A172 (cell line): ENCODE measurements at places on chromosomes 7 and 10. TPM values are rescaled to one million over a fixed set of nuclear protein-coding genes. Genes with fewer than 3 reads are reported as not detected.

GRCh38 chr10:12235116-12235694, 39.2 kb downstream of the CDC123 start:
- no peak for DNase-seq

DNA sequence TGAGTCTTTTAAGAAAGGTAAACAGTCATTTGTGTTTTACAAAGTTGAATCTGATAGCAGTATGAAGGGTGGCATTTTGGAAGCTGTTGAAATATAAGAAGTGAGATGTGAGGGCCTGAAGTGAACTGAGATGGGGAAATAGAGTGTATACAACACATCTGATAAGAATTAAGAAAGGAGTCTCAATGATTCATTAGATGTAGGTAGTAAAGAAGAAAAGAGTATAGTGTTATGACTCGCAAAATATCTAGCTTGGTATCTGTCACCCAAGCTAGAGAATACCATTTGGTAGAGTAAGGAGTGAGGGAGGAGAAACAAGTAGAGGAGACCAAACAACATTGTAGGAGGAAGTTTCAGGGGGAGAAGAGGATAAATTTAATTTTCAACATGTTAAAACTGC, 5.3 kb downstream of the PTPN12 start:
- DNase-seq: no peak

DNA sequence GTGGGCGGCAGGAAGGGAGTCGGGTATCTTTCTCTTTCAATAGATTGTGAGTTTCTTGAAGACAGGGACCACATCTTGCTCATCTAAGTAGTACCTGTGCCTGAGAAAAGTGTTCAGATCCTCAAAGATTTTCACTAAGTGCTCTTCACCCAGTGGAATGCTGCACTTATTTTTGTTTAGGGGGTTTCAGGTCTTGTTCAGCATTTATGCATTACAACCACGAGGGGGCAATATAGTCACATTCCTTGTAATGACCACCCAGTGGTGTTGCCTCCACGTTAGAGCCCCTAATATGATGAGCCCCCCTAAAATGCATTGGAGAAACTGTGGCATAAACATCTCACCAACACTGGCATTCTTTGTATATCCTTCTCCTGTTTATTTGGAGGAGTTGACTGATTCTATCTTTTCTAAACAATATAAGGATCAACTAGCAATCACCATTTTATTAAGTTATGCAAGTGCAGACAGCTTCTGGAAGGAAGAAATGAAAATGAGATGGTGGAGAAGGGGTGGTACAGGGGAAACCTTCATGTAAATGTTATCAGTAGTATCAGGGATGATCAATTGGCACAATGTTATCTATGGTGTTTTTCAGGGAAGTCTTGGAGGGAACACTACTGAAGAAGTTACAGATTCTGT, 3.1 kb upstream of the PAPSS2 start:
- peak; percentile 55 for DNase-seq

GRCh38 chr7:53428045-53428444, 392.6 kb downstream of the POM121L12 start:
- DNase-seq: no peak

- DNase-seq: no peak
Measured at GRCh38 chr7:760006-760405, 32.9 kb upstream of the PRKAR1B start.

DNA sequence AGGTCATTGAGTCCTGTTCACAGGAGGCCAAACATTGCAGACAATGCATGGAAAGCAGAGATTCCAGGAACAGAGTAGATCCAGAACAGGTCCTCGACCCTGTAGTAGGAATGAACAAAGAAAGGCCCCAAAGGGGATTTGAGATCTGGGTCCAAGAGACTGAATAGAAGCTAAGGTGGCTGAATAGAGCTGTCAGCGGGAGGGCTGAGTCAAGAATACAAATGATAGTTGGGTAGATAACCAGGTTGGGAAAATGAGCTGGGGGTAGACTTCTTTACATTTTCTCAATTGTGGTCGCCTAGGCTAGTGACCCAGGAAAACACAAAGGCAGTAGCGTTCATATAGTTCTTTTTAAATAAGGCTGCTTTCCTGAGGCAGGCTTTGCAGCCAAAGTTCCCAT, 103.4 kb upstream of the ELMO1 start:
- DNase-seq: no peak

DNA sequence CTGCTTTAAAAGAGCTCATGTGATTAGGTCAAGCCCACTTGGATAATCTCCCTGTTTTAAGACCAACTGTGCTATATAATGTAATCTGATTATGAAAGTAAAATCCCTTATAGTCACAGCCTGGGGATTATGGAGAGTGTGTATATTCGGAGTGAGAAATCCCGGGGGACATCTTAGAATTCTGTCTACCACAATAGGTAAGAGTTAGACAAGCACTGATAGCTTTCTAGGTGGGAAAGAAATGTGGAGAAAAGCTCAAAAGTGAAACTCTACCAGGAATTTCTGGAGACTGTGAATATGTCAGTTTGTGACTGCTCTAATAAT, 2.9 kb upstream of the VCL start:
- no peak for DNase-seq

- DNase-seq: no peak
Measured at GRCh38 chr7:111554086-111554485, 8.2 kb downstream of the IMMP2L start.

DNA sequence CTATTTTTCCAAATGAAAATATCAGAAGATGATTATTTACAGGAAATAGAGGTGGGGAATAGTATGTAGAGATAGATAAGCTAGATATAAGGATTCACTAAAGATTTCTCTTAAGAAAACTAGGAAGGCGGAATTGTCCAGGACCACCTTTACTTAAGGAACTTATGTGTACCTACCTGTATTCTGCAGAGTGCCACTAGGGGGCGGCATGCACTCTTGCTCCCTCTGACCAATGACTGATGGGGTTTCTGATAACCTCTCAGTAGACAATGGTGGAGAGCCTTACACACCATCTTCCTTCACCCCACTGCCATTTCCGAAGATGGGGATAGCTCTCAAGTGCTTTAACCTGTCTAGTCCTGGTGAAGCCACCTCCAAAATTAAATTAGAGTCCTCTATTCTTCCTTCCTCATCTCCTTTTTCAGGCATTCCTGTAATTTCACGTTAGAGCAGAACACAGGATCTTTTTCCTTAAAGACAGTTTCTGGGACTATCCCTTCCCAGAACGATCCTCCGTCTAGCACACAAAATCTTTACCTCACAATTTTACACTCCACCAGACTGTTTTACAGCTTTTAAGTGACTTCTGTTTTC, 453.1 kb downstream of the SORCS1 start:
- DNase-seq: peak; percentile 48

- DNase-seq: no peak
Measured at GRCh38 chr7:103083210-103083609, 8.3 kb downstream of the ARMC10 start.

GRCh38 chr7:98520356-98520951, 96.6 kb upstream of the NPTX2 start:
- DNase-seq: no peak

- DNase-seq: no peak
Measured at GRCh38 chr10:121797490-121797889, 130.3 kb downstream of the ATE1 start.

GRCh38 chr10:4215485-4215884, 430.5 kb upstream of the KLF6 start:
- DNase-seq: no peak

DNA sequence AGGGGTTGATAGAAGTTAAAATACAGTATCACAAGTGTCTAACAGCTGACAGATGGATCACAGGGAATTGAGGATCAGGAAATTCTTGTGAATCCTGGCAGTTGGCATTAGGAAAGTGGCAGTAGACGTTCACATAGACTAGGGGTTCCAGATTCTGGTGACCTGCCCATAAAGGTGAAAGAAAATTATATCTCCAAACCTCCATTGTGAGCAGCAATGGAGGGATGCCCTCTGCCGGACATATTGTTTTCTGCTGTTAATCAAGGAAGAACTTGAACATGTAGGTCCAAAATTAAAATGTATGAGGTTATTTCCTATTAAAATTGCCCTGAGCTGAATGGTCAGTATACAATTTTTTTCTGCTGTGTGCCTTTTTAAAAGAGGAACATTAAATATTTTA, 5.1 kb downstream of the NME8 start:
- peak; percentile 6 for DNase-seq

- no peak for DNase-seq
Measured at GRCh38 chr10:104021246-104021645, 54.3 kb downstream of the SLK start.

GRCh38 chr7:68015122-68015977, 1018.7 kb downstream of the TYW1 start:
- no peak for DNase-seq

DNA sequence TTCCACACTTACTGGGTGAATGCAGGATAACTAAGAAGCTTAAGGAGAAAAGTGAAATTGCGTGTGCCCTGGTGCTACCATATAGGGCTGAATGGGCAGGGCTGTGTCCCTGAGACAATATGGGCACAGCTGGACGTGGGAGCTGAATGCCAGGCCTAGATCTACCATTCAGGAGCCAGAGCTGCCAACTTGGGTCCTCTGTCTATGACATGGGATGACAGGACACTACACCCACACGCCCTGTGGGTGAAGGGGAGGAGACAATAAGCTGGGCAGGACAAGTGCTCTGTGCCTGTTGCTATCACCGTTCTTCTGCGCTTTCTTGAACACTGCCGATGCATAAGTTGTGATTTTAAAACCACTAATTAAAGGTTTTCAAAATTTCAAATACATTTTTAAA, 293.9 kb downstream of the TNS3 start:
- no peak for DNase-seq

- no peak for DNase-seq
Measured at GRCh38 chr10:77641344-77641743, 3.7 kb upstream of the KCNMA1 start.

DNA sequence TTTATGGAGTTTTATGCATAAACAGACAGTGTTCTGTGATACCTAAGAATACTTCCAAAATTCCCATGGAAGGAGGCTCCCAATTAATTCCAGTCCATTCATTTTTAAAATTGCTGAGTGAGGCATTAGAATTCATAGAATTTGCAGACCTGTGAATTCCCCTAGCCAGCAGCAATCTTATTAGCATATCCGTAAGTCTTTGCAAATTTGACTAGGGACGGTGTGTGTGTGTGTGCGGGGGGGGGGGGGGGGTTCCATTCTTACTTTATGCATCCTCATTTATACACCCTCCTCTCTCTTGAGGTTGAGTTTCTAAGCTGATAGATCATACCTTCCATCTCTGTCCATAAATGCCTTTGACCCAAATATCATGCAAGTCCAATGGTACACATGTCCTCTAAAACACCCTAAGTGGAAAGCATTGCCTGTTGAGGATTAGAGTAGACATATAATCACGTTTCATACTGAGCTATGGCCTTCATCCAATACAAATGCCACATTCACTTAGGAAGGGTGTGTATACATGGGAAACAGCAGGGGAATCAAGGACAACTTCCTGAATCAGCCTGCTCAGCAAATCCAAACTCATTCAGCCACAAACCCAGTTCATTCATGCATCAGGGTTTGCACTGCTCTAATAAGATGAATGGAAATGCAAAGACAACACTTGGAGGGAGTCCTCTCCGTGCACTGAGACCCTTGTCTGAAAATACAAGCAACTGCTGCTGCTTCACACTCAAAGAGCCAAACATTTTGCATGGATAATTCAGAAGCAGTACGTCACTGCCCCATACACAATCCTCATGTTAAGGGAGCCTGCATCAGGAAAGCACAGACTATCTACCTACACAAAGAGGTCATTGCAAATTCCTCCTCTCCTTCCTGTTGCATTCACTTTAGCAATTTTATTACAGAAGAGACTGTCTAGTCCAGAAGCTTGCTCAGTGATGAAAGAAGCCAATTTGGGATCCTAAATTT, 350.8 kb downstream of the KCNMA1 start:
- DNase-seq: no peak

- no peak for DNase-seq
Measured at GRCh38 chr10:131860806-131861440, 39.9 kb upstream of the PPP2R2D start.

DNA sequence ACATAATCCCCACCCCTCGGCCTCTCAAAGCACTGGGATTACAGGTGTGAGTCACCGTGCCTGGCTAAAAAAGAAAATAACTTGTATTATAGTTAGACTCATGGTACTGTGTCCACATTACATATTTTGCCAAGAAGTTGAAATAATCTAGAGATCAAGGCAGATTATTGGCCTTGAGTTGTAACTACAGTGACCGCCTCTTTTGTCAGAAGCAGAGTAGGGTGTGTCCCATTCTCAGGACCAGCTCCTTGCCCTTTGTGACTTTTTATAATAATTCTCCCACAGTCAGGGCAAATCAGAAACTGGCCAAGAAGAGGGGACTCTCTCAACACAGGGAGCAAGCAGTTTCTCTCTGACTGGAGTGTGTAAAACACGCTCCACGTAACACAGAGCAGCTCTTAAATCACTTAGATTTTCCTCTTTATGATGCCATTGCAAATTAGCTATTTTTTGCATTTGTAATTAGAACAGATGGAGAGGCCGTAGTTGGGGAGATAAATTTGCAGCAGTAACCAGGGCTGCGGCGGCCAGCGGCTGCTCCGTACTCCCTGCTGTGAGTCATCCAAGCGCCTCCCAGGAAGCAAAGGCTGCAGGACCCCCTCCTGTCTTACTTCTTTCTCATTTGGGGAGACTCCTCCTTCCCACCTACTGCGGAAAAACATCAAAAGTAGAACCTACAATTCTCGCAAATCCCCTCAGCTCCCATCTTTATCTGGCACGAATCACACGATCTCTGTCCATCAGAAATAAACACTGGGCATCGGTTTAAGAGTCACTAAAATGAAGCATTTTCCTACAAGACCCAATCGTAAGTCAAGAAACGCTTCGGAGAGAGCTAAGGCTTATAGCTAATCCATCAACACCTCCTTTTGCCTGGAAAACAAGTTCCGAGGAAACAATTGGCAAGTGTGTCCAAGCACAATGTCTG, 32.1 kb upstream of the MSRB2 start:
- DNase-seq: peak; percentile 47

GRCh38 chr7:140225562-140226249, 48.9 kb upstream of the KDM7A start:
- no peak for DNase-seq

- DNase-seq: no peak
Measured at GRCh38 chr10:12455766-12456165, 106.4 kb downstream of the CAMK1D start.

CCT6A gene
- total RNA-seq: 538 and 632 TPM in 2 replicates

DLX6 gene
- total RNA-seq: not detected in 2 replicates

AKR1B15 gene
- not detected in 2 replicates for total RNA-seq

PDLIM1 gene
- total RNA-seq: 18.9 and 20.9 TPM in 2 replicates

TMEM176A gene
- total RNA-seq: not detected in 2 replicates

SPDYE6 gene
- not detected in 2 replicates for total RNA-seq

ZNF804B gene
- total RNA-seq: not detected in 2 replicates

PRTFDC1 gene
- total RNA-seq: 10.1 and 15.8 TPM in 2 replicates
